ENCODE measurements at places on chromosomes 11 and 22.

DNA sequence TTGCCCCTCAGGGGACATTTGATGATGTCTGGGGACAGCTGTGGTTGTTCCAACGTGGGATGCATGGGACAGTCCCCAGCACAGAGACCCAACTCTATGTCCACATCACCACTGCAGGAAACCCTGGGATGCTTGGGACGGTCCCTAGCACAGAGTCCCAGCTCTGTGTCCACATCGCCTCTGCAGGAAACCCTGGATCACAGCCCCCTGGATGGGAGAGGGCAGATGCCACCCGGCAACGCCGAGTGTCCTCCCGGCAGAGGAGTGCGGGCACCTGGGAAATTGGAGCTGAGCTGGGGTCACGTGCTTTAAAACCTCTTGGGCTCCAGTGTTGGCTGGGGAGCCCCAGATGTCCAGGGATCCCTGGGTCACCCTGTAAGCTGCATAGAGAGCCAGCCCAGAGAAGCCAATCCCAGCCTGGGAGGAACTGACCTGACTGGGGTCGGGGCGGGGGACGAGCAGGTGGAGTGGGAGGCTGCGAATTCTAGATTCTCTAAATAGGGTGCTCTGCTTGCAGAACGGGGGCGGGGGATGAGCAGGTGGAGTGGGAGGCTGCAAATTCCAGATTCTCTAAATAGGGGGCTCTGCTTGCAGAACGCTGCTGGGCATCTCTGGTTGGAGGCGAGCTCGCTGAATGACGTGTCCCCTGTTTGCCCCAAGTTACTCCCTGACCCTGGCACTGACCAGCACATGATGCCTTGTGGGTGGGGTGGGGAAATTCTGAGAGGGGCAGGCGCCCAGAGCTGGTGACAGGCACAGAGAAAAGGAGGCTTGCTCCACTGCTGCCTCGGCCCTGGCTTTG is 1197.8 kb downstream of the BRD1 start:
- DNase-seq = no peak

DNA sequence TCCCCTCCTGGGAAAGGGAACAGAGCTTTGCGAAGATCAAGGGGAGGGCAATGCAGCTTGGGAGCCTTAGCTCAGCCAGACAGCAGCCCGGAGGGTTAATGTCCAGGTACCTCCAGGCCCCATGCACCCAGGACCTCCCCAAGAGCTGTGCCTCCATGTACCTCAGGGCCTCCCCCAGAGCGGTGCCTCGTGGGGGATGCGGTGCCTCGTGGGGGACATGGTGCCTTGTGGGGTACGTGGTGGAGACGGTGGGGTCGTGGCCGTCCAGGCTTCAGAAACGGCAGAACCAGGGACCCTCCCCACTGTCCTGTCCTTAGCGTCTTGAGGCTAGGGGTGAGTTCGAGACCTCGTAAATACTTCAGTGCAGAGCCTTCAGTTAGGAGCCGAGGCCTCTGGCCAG is 33.2 kb downstream of the BRSK2 start:
- no peak for DNase-seq

DNA sequence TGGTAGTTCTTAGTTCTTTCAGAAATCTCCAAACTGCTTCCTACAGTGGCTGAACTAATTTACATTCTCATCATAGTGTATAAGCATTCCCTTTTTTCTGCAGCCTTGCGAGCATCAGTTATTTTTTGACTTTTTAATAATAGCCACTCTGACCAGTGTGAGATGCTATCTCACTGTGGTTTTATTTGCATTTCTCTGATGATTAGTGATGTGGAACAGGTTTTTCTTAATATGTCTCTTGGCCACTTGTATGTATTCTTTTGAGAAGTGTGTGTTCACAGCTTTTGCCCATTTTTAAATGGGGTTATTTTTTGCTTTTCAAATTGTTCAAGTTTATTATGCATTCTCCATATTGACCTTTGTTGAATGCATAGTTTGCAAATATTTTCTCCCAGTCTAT is 459.3 kb downstream of the NTM start:
- no peak for DNase-seq

GRCh38 chr11:6530848-6531247 is 33.8 kb downstream of the DNHD1 start:
- DNase-seq = no peak

- DNase-seq = no peak
These were observed 25.7 kb downstream of the FEZ1 start for GRCh38 chr11:125470355-125470754.

- DNase-seq = peak; percentile 13
These were observed 72.3 kb downstream of the ETS1 start for GRCh38 chr11:128515086-128515485.

GRCh38 chr11:92253945-92254344 is 29.3 kb downstream of the FAT3 start:
- DNase-seq = no peak
